ENCODE measurements at places on chromosomes 16 and 17.

- no peak for DNase-seq
Observed at GRCh38 chr17:10135539-10136257, 62.7 kb downstream of the GAS7 start.

DNA sequence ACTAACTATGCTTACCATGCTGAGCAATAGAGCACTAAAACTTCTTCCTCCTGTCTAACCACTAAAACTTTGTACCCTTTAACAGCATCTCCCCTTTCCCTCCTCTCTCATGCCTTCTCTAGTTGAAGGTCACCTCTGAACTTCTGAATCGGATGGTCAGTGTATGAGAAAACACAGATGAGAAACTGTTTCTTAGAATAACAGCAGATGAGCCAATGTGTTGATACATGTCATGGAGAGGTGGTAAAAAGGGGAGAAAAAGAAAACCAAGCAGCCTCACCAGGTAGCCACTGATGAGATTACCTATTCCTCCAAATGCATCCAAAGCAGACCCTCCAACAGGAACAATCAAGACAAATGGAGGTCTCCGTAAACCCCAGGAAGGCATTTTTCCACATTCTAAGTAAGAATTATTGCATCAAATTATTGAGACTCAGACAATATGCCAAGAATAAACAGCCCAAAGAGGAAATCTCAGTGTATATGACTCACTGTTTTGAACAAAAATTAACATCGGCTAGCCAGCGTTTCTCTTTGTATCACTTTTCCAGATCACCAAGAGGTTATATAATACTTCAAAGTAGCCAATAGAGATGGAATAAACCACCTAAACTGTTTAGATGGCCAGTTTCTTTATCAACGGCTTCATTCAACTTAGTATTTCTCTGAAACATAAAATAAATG, 793.3 kb upstream of the SOX9 start:
- no peak for DNase-seq

DNA sequence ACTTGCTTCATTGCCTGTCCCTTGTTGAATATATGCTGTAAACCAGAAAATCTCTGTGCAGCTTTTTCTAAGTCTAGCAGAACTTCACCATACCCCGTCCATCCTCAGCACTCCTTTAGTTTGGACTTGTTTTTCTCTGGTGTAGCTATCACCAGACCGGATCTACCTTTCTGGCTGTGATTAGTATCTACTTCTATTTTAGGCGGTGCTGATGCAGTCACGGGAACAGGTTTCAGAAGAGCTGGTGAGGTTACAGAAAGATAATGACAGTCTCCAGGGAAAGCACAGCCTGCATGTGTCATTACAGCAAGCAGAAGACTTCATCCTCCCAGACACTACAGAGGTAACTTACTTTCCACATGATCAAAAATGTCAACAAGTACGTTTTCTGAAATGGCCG, 46.4 kb downstream of the NUP88 start:
- no peak for DNase-seq

DNA sequence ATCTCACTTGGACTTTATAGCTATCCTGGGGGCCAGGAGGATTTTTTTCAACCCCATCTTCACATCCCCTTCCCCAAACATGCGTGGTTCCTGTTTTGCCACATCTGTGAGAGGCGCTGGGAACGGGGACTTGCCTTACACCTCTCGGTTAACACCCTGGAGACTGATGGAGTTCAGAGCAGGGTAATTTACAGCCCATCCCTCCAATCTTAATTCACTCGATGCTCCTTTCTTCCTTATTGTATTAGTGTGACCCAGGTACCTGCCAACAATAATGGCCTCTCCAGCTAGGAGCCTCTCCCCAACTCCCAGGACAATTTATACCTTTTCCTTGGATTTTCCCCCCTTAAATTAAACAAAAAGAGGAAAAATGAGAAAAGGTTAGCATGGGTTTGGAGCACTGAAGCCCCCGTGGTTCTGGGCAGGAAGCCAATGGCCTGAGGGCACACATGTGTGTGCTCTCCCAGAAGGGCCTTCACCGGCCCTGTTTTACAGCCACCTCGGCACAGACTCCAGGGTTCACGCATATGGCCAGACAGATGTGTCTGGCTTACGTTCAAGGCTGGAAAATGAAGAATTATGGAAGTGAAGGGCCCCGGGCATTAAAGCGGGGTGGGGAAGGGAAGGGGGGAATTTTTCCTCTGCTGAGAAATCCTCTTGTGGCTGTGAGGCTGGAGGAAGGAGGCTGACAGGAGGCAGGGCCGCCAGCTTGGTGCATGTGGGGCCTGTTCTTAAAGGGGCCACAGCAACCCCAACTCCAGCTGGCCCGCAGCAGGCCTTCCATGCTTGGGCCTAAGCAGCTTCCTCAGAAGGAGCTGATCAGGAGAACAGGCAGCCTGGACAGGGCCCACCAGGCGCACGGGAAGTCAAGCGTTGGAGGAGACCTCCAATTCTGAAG, 21.4 kb downstream of the HIC1 start:
- peak; percentile 55 for DNase-seq

DNA sequence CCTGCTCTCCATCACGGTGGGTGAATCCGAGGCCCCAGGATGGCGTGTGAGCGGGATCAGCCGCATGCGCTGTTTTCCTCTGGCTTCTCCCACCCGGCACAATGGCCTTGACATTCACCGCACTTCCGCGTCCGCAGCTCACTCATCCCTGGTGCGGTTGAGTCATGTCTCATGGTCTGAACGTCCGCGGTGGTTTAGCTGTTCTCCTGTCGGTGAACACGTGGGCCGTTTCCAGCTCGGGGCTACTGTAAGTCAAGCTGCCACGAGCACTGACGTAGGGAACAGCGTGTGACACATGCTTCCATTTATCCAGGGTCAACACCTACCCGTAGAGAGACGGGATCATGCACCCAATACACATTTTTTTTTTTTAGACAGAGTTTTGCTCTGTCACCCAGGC, 15.3 kb upstream of the CACNA1H start:
- no peak for DNase-seq

DNA sequence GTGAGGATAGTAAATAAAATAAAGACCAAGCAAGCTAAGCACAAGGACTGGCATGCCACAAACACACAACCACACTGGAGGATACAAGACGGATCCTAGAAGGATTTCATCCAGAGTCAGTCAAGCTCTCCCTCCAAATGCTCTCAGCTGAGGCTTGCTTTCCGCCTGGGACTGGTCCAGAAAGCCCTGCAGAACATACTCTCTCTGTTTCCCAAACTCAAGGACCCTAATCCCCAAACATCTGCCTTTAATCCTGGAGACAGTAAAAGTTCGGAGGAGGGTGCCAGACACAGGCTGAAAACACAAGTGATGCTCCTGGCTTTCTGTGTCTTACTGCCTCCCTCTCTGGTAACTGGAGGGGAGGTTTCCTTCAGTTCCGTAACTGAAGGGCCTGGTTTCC, 5.3 kb upstream of the HSD11B2 start:
- DNase-seq = no peak

DNA sequence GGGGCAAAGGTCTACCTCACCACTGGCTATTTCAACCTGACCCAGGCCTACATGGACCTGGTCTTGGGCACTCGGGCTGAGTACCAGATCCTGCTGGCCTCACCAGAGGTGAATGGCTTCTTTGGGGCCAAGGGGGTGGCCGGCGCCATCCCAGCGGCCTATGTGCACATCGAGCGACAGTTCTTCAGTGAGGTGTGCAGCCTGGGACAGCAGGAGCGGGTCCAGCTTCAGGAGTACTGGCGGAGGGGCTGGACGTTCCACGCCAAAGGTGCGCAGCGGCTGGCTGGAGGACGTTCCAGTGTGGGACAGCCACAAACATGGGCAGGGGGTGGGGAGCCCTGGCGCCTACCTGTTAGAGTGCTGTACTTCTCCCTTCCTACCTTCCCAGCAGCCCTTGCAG, 25.4 kb downstream of the PGS1 start:
- no peak for DNase-seq

GRCh38 chr16:79776243-79776847, 175.8 kb upstream of the MAF start:
- DNase-seq = no peak

GRCh38 chr16:58121132-58121531, 8.0 kb downstream of the CFAP20 start:
- DNase-seq = no peak

DNA sequence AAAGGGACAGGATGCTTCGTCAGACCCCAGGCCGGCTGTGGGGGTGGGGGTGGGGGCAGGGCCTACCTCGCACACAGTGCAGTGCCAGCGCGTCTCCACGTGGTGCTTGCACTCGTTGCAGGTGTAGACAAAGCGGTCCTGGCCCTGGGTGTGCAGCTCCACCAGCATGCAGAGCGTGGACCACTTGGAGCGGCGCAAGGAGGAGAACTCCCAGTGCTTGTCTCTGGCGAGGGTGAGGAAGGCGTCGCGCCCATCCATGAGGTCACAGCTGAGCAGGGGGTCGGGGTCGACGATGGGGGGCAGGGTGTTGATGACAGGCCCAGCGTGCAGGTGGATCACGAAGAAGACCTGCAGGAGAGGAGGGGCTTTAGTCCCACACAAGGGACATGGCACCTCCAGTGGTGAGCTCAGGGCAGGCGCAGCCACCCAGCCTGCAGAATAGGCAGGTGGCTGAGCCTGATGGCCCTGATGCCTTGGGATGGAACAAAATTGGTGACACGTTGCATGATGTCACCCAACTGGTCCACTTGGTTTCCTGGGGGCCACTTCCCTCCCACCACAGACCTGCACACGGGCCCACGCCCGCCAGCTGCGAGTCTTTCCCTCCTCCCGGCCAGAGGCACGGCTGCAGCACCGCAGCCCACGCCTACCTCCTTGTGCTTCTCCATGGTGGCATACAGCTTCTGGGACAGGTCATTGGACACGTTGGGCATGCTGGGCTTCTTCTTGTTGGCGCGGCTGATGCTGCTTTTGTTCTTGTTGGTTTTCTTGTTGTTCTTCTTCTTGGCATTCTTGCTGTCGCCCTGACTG, 14.0 kb upstream of the TRAP1 start:
- DNase-seq = no peak

DNA sequence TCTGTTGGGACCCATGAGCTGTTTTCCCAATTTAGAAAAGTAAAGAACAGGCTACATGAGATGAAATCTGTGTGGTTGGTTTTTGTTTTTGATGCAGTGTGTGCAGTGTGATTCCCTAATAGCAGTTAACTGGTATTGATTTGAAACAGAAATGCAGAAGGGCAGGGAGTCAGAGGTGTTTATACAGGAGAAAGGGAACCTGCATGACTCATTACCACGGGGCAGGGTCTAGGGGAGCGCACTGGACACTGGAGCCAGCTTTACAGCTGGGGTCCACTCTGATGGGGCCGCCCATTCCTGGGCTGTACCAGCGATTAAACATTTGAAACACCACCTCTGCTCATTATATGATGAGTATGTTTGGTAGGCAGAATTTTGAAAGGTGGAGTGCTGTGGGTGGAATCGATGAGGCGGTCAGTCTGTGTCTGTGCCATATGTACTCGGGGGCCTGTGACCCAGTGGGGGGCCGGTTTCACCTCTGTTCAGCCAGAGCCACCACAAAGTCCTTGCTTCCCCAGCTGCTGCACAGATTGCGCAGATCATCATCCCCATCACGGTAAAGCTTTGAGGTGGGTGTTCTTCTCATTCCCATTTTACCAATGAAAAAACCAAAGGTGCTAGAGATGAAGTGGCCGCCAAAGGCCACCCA, 142.5 kb downstream of the CMIP start:
- no peak for DNase-seq

DNA sequence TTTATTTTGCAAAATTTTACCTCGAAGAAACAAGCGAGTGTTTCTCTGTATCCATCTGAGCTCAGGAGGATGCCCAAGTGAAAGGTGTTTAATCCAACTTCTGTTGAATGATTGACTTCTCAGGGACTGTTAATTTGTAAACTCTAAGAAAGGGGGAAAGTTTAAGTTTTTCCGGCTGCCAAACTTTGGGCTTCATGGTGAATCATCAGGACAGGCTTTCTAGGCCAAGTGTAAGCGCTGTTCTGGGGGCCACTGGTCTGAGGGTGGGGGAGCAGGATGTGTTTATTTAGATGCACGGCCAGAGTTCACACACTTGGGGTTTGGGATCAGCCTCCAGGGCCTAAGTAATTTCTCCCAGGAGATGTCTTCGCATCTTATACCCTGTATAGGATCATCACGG, 110.4 kb downstream of the PITPNC1 start:
- DNase-seq = no peak

- no peak for DNase-seq
Observed at GRCh38 chr16:53534206-53534605, 31.2 kb upstream of the AKTIP start.

DNA sequence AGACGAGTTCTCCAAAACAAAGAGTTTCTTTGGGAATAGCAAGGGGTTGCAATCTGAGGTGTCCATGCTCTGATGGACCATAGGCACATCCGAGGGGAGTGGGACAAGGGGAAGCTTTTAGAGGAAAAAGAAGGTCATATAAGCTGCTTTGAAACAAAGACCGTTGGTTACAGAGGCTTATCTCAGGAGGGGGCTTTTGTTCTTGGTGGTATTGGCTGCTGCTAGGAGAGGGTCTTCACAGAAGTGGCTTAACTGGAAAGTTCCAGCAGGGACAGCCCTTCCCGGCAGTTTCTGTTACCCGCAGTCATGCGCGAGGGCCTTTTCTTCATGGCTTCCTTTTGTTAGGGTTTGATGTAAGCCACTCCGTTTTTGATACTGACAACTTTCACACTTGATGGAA, 76.0 kb downstream of the RAP1GAP2 start:
- no peak for DNase-seq

DNA sequence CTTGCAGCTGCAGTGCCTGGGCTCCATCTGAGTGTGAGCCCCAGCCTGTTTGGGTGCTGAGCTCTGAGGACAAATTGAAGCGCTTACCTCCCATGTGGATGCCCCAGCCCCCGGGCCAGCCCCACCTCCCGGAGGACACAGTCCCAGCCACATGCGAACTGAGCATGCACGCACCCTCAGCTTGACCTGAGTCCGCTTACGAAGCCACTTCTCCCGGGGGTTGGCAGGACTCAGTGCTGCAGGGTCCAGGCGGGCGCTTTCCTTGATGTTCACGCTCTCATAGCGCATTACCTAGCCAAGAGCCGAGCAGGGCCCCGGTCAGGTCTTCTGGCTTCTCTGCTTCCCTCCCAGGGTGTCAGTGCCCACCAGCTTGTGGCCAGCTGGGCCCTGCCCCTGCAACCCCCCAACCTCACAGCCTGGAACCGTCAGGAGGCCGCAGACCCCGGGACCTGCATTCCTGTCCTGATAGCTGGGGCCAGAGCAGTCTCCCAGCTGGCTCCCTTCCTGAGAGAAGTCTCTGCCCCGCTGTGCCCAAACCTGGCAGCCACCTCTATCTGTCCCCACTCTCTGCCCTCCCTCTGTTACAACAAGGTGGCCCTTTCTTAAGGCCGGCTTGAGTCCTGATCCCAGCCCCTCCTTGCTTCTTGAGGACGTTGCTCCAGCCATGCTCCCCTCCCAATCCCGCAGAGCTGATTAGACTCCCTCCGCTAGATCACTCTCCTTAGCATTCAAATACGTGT, 24.0 kb downstream of the PIMREG start:
- DNase-seq = no peak

GRCh38 chr17:13725288-13725990, 123.7 kb upstream of the HS3ST3A1 start:
- DNase-seq = no peak

Data from NCI-H146 (cell line).